Kidney glomerular epithelial cell (primary cell): ENCODE measurements at places on chromosomes 12 and 14.

DNA sequence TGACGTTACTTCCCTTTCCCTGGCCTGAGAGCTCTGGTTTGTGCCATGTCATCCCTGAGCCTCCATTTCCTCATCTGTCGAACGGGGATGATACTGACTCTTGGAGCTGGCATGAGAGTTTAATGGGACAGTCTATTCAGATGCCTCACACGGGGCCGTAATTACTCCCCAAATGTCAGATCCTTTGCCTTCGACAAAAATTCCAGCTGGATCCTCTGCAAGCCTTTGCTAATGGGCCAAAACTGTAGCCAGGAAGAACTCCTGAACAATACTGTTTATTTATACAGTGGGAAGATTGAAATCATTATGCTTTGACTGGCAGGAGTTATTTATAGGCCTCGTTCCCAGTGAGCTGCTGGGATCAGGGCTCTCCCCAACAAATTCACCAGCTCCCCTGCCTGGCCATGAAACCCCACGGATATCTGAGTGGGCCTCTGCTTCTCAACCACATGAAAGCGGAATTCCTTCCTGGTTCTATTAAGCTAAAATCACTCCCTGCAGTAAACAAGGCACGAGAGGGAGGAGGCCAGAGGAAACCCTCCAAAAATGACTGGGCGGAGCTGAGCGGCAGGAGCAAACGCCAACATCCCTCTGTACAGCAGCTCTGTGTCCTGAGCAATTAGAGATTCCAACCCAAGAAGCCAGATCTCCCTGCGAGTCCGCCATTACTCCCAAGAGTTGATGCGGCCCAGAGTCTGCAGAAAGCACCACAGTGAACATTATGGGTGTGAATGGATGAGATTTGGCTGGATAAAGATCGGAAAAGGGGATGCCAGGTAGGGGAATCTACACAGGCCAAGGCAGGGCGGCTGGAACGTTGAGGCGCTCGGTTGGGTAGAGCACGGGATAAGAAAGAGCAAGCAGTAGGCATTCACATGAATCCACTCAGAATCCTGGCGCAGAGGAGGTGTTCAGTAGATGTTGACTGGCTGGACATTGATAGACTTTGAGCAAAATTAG is 326.1 kb downstream of the BCL11B start:
- DNase-seq, result no peak

GRCh38 chr12:132660052-132660451 is 27.1 kb downstream of the POLE start:
- no peak for DNase-seq

GRCh38 chr14:73252491-73253322 is 15.4 kb downstream of the PAPLN start:
- DNase-seq, result no peak

GRCh38 chr14:95134304-95134933 is 22.9 kb downstream of the DICER1 start:
- peak; percentile 18 for DNase-seq

DNA sequence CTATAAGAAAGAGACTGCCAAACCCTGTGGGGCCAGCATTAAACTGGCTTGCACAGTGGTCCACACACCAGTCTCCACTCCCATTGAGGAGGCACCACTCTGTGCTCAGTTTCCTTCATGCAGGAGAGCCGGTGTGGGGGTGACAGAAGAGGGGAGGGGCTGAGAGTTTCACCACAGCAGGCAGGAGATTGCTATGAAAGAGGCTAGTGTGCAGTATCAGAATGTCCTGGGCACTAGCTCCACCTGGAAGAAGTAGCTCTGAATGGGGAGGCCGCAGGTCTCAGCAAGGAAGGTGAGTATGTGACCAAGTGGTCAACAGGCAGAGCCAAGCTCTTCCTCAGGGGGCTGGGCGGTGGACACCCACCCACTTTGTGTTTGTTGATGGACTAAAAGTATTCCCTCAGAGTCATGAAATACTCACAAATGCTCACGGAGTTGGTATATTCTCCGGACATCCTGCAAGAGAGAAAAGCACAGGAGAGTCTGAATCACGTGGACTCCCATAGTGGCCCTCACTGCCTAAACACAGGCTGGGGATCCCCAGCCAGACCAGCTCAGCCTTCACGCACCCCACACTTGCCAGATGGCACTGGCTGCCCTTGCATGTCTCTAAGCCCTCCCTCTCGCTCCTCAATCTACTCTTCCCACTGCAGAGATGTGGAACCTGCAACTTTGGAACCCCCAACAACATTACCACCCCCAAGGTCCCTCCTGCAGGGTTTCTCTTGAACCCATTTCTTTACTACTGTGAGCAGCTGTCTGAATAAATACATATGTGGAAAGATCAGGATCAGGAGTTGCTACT is 7.8 kb upstream of the KRT72 start:
- no peak for DNase-seq

DNA sequence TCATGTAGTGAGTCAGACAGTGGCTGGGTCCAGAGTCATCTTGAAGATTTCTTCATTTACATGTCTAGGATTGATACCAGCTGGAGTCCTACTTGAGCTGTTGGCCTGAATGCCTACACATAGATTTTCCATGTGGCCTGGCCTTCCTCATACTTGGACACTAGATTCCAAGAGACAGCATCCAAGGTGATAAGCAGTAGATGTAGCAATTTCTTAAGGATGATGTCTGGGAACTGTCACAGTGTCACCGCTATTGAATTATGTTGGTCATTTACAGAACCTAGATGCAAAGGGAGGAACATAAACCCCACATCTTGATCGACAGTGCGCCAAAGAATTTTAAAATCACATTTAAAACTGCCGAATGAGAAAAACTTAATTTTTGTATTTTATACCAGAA is 412.3 kb downstream of the TRHDE start:
- no peak for DNase-seq

GRCh38 chr14:102781063-102781462 is 3.8 kb downstream of the TRAF3 start:
- DNase-seq, result no peak

GRCh38 chr12:3604748-3605586 is 114.0 kb downstream of the PRMT8 start:
- peak; percentile 42 for DNase-seq

GRCh38 chr14:36057452-36058116 is 118.9 kb downstream of the PTCSC3 start:
- peak; percentile 72 for DNase-seq

GRCh38 chr12:116267948-116268347 is 9.5 kb downstream of the MED13L start:
- peak; percentile 45 for DNase-seq

GRCh38 chr12:95130096-95130495 is 56.7 kb upstream of the NR2C1 start:
- no peak for DNase-seq

DNA sequence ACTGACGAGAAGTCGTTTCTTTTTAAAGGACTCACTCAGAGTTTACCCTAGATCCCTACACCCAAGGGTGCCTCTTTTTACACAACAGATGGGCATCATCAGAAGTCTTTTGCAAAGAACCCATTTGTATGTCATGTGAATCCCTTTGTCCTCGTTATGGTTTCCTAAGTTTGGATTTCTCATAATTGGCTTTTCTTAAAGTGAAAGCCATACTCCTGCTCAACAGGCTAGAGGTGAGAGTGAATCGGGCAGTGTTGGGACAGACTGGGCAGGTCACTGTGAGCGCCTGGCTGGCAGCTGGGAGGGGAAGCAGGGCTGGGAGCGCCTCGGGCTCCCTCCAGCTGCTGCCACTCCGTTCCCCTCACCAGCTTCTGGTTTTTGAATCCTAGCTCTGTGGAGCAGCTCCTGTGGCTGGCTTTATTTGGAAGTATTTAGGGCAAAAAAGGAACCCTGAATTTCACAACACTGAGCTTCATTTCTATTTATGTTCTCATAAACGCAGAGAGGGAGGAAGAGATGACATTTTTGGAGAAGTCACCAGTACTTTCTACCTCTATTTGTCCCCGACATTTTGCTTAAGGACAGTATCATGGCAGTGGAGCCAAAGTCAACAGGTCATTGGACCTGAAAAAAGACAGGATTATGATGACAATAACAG is 63.8 kb upstream of the ACTN1 start:
- DNase-seq, result no peak

GRCh38 chr12:79925492-79925891 is 9.4 kb downstream of the PPP1R12A start:
- DNase-seq, result no peak

GRCh38 chr12:96878704-96879103 is 28.4 kb upstream of the NEDD1 start:
- peak; percentile 13 for DNase-seq

DNA sequence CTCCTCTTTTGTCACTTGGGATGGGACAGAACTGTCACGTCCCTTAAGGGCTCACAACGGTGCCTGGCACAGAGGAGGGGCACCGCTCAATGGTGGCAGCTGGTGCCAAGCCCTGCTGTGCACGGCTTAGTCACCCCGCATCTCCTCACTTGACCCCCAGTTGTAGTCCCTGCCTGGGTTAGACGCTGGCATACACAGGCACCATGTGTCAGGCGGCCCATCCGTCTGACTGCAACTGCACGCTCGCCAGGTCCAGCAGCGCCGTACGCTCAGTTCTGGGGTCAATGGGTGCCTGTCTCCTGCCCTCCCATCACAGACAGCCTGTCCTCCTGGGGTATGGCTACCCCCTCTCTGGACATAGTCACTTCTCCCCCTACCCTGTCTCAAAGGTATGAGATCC is 1.6 kb upstream of the PACS2 start:
- DNase-seq, result no peak

DNA sequence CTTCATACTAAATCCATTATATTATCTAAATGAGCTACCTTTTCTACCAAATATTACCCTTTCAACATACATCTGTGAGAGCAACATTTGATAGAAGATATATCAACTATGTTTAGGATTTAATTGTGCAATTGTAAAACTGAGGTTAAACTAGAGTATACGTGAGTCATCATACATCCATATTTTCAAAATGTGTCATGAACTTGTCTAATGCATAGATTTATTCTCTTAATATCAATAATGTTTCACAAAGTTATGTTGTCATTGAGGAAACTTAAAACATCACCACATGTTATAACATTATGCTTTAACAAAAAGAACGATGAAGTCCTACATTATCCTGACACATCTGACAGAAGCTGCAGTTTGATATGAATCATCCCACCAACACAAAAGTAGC is 645.5 kb upstream of the NOVA1 start:
- DNase-seq, result no peak

GRCh38 chr12:30152705-30153104 is 369.0 kb upstream of the TMTC1 start:
- no peak for DNase-seq

DNA sequence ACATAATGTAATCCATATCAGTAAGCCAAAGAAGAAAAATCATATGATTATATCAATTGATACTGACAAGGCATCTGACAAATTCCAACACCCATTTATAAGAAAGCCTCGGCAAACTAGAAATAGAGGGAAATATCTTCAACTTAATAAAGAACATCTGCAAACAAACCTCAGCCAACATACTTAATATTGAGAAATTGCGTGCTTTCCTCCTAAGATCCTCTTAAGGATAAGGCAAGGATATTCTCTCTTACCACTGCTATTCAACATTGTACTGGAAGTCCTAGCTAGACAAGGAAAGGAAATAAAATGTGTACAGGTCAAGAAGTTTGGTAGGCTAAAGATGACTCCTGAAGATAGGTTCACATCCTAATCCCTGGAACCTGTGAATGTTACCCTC is 115.9 kb downstream of the DERA start:
- no peak for DNase-seq

DNA sequence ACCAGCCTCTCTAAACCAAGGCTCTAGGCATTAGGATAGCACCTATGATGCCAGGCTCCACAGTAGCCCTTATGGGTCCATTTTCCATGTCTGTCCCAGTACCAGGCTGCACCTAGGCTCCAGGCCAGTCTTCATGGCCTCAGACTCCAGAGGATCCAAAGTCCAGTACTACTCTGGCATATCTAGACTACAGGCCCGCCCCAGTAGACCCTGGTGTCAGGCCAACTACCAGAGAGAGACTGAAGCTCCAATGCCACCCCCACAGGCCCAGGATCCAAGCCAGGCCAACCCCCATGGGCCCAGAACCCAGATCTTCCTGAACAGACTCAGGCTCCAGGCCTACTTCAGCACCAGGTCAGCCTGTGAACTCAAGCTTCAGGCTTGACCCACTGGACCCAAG is 287.0 kb downstream of the KCNC2 start:
- no peak for DNase-seq

GRCh38 chr12:15532364-15532977 is 210.2 kb downstream of the PTPRO start:
- peak; percentile 68 for DNase-seq

- no peak for DNase-seq
Observed at GRCh38 chr12:19236656-19237055, 107.1 kb downstream of the PLEKHA5 start.

DNA sequence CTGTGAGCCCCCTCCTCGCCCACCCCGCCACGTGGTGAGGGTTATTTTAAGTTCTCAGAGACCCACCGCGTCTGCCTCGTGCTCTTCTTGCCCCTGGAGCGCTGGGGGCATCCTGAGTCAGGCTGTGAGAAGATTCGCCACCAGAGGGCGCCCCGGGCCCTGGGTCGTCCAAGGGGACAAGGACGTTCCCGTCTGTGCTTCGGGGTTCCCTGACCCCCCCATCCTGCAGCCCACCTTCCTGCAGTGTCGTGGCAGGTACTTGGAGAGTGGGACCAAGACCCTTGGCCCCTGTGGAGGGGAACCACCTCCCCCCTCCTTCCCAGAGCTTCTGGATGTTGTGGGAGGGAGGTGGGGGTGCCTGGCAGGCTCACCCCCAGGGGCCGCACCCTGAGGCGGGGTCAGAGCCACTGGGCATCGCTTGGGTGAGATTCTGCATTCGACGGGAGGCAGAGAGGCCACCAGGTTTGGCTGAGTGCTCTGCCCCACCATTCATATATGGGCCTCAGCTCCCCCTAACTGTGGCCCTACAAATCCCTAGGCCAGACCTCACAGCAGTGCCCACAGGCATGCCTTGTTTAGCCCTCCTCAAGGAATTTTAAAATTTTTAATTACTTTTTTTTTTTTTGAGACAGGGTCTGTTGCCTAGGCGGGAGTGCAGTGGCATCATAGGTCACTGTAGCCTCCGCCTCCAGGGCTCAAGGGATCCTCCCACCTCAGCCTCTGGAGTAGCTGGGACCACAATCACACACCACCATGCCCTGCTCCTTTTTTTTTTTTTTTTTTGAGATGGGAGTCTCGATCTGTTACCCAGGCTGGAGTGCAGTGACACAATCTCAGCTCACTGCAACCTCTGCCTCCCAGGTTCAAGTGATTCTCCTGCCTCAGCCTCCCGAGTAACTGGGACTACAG is 17.0 kb downstream of the RHOF start:
- no peak for DNase-seq

DNA sequence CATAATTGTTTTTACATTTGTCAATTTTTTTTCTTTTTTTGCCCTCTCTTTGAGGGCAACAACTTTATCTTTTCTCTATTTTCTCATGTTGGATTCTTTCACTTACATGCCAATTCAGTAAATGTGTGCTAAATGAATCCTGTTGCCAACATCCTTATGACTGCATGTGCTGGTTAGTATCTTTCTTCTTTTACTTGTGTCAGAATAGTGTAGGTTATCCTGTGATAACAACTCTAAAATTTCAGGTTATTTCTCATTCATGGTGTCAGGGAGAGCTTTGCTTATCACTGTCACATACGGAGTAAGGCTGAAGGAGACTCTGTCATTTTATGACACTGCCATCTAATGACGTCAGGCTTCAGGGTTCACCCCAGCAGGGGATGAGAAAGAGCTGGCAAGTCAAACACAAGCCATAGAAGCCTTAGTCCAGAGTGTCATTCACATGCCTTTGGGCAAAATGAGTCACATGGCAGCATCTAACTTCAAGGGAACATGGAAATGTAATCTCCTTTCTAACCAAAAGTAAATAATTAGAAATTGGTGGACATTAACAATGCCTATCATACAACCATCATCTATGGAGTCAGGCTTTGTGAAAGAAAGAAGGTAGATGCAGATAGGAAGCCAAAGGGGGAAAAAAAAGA is 242.5 kb upstream of the ATP2B1 start:
- no peak for DNase-seq
